Fibroblast of lung (primary cell): ENCODE measurements at places on chromosomes 3 and 15. TPM values are rescaled to one million over a fixed set of nuclear protein-coding genes. Genes with fewer than 3 reads are reported as not detected.

Gene TIMP4
- total RNA-seq = 9.8 and 12.6 TPM in 2 replicates

Gene CPLX3
- not detected in 2 replicates for total RNA-seq

Gene CAPN3
- total RNA-seq = 1.8 and 3.6 TPM in 2 replicates

DNA sequence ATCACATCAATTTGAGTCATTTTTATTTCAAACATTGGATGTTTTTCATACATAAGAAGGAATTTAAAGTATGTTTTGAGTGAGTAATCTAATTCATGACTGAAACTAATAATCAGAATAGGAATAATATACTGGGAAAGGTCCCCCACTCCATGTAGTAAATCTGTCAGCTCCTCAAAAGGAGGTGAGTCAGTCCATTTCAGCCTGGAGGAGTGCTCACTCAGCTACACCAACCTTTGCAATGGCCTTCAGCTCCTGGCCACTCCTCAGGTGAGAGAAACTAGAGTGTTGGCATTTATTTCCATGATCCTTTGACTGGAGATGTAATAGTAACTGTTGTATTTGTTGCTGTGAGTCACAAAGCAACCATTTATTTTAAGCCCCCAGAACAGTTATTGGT lies 744.9 kb upstream of the ARRDC4 start:
- H3K4me3 ChIP-seq = no peak overlapping the region
- no peak for DNase-seq
- H3K27ac ChIP-seq = no peak overlapping the region
- no peaks in the 10 kb centered on the region for H3K36me3 ChIP-seq
- no peaks in the 10 kb centered on the region for H3K4me1 ChIP-seq

DNA sequence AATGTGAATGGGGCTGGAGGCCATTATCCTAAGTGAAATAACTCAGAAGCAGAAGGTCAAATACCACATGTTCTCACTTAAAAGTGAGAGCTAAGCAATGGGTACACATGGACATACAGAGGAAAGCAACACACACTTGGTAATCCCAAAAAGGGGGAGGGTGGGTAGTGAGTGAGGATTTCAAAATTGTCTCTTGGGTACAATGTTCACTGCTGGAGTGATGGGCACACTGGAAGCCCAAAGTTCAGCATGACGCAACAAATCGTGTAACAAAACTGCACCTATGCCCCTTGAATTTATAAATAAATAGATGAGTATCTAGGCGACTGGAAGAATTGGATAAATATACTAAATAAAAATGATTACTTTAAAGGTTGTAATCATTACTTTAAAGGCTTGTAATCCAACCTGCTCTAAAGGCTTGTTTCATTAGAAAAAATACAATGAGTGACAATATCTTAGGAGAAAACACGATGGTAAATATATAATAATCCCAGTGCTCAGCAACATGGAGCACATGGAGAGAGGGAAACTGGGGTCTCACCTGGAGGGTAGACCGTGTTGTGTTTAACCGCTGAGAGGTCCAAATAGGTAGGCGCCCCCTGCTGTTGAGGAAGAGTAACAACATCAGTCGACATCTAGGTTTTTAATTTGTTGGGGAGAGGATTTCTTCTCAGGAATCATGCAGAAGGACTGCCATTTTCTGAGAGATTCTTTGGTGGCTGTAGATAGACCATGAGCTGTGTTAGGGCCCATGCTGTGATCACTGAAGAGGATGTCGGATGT lies 78.5 kb upstream of the ROBO1 start:
- H3K27me3 ChIP-seq = no peaks in the 10 kb centered on the region
- no peak overlapping the region for H3K27ac ChIP-seq
- H3K4me1 ChIP-seq = no peaks in the 10 kb centered on the region
- H3K36me3 ChIP-seq = no peaks in the 10 kb centered on the region
- DNase-seq = no peak

DNA sequence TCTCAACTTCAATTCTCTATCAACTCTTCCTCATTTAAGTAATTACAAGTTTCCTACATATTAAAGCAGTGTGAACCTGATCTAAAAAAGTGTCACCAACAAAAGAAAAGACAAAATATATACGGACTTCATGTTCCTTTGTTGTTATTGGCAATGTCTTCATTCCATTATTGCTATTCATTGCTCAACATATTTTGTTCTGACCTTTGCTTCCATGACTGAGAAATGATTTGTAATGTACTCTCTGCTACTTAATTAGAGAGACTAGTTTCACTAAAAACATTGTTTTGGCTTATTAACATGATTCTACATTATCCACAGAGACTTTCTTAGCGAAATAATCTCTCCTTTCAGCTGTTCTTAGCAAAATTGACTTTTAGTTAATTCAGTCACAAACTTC lies 657.2 kb upstream of the ROBO1 start:
- H3K27me3 ChIP-seq = no peaks in the 10 kb centered on the region
- H3K4me1 ChIP-seq = no peaks in the 10 kb centered on the region
- no peak overlapping the region for H3K4me3 ChIP-seq
- no peaks in the 10 kb centered on the region for H3K36me3 ChIP-seq
